ENCODE measurements at places on chromosomes 6 and 20. TPM values are rescaled to one million over a fixed set of nuclear protein-coding genes. Genes with fewer than 3 reads are reported as not detected.

Gene SIRPA
- 9.3 TPM for total RNA-seq

Gene GJA10
- total RNA-seq, result not detected

Gene SPATS1
- total RNA-seq, result not detected

Gene IYD
- not detected for total RNA-seq

Gene LY6G6F
- not detected for total RNA-seq

Gene MMUT
- 15.9 TPM for total RNA-seq

Gene DSN1
- total RNA-seq, result 13.0 TPM

Gene EDEM2
- 14.9 TPM for total RNA-seq

Gene HDAC2
- 60.4 TPM for total RNA-seq

Gene ACTR5
- total RNA-seq, result 8.3 TPM

Gene RHAG
- 0.19 TPM for total RNA-seq

Gene SGK1
- 93.8 TPM for total RNA-seq

Gene SFTA2
- total RNA-seq, result 31.7 TPM

Gene LBP
- not detected for total RNA-seq

Gene MYT1
- total RNA-seq, result not detected

Gene YWHAB
- 170 TPM for total RNA-seq

Gene BACH2
- 0.22 TPM for total RNA-seq

Gene SLC17A2
- not detected for total RNA-seq

Gene WDR27
- total RNA-seq, result 38.7 TPM

Gene ID4
- total RNA-seq, result 12.9 TPM

Gene PHACTR3
- 0.45 TPM for total RNA-seq

Gene SEL1L2
- total RNA-seq, result not detected

Gene CST5
- not detected for total RNA-seq

Gene C6orf141
- 22.8 TPM for total RNA-seq

Gene LY6G6D
- total RNA-seq, result not detected

Gene SSR1
- 39.5 TPM for total RNA-seq

Gene SYCP2L
- 1.3 TPM for total RNA-seq

Gene PXDC1
- 29.5 TPM for total RNA-seq

Gene PRL
- total RNA-seq, result not detected

Gene RUNX2
- total RNA-seq, result 2.4 TPM

Gene GCNT2
- 10.2 TPM for total RNA-seq

Gene FILIP1
- total RNA-seq, result 13.4 TPM

Gene ACAT2
- 56.8 TPM for total RNA-seq

Gene MEP1A
- not detected for total RNA-seq

Gene FOXS1
- total RNA-seq, result not detected

Gene C6orf58
- 0.85 TPM for total RNA-seq

Gene RBPJL
- total RNA-seq, result not detected

Gene HDGFL1
- total RNA-seq, result not detected

Gene MOG
- not detected for total RNA-seq

Gene L3MBTL1
- 8.0 TPM for total RNA-seq

Gene SNAP25
- total RNA-seq, result 0.15 TPM

Gene SLC17A3
- not detected for total RNA-seq

Gene BPIFA1
- total RNA-seq, result not detected

Gene SALL4
- total RNA-seq, result 0.26 TPM

Gene IMPG1
- total RNA-seq, result not detected
